ENCODE measurements at places on chromosomes 2 and 18. TPM values are rescaled to one million over a fixed set of nuclear protein-coding genes. Genes with fewer than 3 reads are reported as not detected.

DNA sequence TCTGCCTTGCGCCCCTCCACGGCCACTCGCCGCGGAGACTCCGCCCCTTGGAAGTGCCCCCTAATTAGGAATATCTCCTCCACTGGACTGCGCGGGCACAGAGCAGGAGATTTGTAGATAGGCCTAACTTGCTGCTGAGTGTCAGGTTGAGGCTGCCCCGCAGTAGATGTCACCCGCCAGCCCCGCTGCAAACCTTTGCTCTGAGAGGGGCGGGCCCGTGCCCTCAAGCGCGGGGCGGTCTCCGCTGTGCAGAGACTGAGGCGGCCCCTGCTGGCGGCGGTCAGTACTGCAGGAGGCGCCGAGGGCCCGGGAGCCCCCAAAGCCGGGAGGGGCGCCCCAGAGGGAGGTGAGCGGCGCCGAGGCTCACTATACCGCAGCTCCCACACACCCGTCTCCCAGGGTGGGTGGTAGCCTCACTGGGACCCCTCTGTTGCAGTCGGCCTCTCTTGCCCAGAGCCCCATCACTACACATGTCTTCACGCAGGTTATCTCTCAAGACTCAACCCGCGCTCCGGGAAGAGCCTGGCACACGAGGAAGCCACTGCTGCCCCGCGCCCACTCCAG lies 2.9 kb upstream of the NEURL3 start:
- peak; percentile 10 for DNase-seq

DNA sequence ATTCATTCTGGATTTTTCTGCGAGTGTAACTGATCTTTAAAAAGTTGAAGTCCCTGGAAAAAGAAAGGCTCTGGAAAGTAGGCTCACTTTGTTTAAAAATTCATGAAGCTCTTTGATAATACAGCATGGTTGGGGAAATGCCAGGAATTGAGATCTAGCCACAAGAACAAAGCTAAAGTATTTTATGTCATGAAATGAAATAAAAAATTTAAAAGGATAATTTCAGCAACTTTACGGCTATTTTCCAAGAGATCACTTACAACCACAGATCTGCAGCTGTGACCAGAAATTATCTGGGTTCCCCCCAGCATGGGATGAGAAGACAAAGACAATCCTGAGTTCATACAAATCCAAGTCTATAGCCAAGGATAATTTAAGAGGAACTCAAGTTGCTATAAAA lies 25.3 kb upstream of the RFX8 start:
- DNase-seq, result peak; percentile 74

- DNase-seq, result peak; percentile 71
Observed at GRCh38 chr18:61825386-61825785, 67.4 kb downstream of the RNF152 start.

- no peak for DNase-seq
Observed at GRCh38 chr2:189481071-189481470, 39.8 kb downstream of the WDR75 start.

DCAF17 gene
- 13.1 TPM for total RNA-seq

CCDC93 gene
- total RNA-seq, result 18.9 TPM

Data from IMR-90 (cell line).